ENCODE measurements at places on chromosomes 5 and 9. TPM values are rescaled to one million over a fixed set of nuclear protein-coding genes. Genes with fewer than 3 reads are reported as not detected.

CCL27 gene
- not detected for polyA plus RNA-seq

GRIN3A gene
- polyA plus RNA-seq: 0.80 TPM

IL7R gene
- polyA plus RNA-seq: 11.3 TPM

GRCh38 chr9:135848341-135849047, 58.9 kb downstream of the CAMSAP1 start:
- DNase-seq: no peak
- no peak overlapping the region for H3K4me3 ChIP-seq
- H3K27ac ChIP-seq: no peak overlapping the region

DNA sequence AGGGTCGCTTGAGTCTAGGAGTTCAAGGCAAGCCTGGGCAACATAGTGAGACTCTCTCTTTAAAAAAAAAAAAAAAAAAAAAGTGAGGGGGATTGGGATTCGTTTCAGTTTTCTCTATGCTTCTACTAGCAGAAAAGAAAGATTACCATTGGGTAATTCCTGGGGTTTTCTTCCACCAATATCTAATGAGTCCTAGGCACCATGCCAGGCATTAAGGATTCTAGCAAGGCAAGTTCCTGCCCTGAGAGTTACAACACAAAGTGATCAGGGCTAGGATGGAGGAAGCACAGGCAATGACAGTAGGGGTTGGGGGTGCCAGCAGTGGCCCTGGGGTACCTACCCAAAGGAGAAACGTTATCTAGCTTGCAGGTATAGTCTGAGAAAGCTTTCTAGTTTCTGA, 90.8 kb downstream of the PCDH1 start:
- DNase-seq: no peak
- H3K4me3 ChIP-seq: no peak overlapping the region
- H3K36me3 ChIP-seq: no peaks in the 10 kb centered on the region
- no peak overlapping the region for H3K27ac ChIP-seq

DNA sequence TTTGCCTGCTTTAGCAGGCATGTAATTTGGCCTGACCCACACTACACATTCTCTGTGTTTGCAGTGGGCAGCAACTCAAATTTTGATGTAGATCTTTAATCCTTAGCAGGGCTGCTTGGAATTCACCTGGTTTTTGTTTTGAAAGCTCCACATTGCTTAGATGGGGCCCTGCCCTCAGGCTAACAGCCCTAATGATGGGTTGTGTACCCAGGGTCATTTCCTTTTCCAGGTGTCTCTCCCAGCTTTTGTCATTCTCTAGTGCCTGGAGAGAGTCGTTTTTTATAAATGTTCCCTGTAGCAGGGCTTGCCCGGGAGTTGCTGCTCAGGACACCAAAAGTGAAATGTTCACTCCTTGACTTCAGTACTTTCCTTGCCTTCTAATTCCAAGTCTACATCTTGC, 126.3 kb downstream of the TRIO start:
- no peaks in the 10 kb centered on the region for H3K27me3 ChIP-seq
- peak overlapping the region; percentile 26 for H3K27ac ChIP-seq
- H3K36me3 ChIP-seq: no peaks in the 10 kb centered on the region
- no peak overlapping the region for H3K4me3 ChIP-seq

DNA sequence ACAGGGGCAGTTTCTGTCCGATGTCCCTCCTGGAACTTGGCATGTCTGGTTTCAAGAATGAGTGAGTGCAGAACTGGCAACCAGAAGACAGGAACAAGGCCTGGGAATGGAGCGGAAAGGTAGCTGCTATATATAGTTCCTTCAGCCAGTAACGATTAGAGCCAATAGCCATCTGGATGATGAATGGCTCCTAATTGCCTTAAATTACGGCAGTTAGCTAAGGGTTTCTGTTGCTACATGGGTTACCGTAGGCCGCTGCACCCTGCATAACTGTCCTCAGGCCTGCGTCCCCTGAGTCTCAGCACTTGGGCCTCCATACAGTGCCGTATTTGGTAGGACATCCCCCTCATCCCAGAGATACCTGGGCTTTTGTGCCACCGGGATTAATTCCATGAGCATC, 29.4 kb downstream of the WWC1 start:
- no peaks in the 10 kb centered on the region for H3K36me3 ChIP-seq
- H3K27ac ChIP-seq: no peak overlapping the region
- DNase-seq: no peak
- no peaks in the 10 kb centered on the region for H3K27me3 ChIP-seq

GRCh38 chr5:114419067-114419388, 57.2 kb downstream of the KCNN2 start:
- H3K4me3 ChIP-seq: no peak overlapping the region
- no peaks in the 10 kb centered on the region for H3K4me1 ChIP-seq
- no peak for DNase-seq
- no peaks in the 10 kb centered on the region for H3K27me3 ChIP-seq

DNA sequence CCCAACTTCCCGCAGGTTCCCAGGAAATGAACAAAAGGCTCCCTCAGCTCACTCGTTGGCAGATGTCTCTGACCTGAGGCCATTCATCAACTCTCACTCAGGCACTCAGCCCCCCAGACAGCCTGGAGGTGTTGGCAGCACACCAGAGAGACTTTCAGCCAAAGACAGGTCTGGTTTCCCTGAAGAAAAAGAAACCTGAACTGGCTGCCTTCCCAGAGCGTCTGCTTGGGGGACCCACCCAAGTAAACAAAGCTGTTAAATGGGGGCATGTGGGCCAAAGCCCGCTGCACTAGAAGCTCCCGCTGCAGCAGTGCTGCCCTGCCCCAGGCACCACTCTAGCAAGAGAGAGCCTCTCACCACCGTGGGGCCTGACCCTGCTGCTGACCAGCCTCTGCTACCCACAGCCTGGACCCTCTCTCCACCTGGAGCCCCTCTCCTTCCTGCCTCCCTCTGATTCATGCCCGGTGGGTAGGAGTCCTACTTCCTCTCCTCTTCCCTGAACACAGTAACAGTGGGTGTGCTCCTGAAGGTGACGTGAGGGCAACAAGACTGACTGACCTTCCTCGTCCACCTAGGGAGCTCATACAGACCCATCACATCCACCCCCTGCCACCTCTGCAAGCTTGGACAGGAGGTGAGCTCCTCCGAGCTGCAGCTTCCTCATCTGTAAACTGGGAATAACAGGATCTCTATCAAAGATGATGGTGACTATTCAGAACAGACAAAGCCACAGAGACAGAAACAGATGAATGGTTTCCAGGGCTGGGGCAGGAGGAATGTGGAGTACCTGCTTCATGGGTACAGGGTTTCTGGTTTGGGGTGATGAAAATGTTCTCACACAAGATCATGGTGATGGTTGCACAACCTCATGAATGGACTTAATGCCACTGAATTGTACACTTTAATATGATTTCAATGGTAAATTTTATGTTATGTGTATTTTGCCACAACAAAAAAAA, 31.0 kb upstream of the GABRP start:
- no peaks in the 10 kb centered on the region for H3K27me3 ChIP-seq
- H3K36me3 ChIP-seq: no peaks in the 10 kb centered on the region
- H3K4me1 ChIP-seq: no peaks in the 10 kb centered on the region
- no peak overlapping the region for H3K4me3 ChIP-seq
- DNase-seq: no peak

- no peak overlapping the region for H3K4me3 ChIP-seq
- no peak for DNase-seq
- no peaks in the 10 kb centered on the region for H3K27me3 ChIP-seq
- H3K27ac ChIP-seq: no peak overlapping the region
Observed at GRCh38 chr9:107945493-107945892, 455.9 kb upstream of the KLF4 start.

DNA sequence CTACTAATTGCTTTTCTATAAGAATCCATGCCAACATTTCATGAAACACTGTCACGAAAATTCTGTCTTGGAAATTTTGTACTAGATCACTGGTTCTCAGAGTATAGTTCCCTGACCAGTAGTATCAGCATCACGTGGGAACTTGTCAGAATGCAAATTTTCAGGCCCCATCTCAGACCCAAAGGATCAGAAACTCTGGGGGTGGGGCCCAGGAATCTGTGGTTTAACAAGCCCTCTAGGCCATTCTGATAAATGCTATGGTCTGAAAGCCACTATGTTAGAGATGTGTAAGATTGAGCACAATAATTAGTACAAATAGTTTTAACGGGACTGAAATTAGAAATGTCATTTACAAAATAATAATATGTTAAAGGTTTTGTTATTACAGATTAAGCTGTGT, 615.7 kb upstream of the ARRDC3 start:
- no peaks in the 10 kb centered on the region for H3K4me1 ChIP-seq
- no peak overlapping the region for H3K27ac ChIP-seq
- H3K4me3 ChIP-seq: no peak overlapping the region

- H3K27ac ChIP-seq: no peak overlapping the region
- H3K4me3 ChIP-seq: no peak overlapping the region
Observed at GRCh38 chr5:17679597-17680203, 45.4 kb downstream of the TAF11L14 start.

DNA sequence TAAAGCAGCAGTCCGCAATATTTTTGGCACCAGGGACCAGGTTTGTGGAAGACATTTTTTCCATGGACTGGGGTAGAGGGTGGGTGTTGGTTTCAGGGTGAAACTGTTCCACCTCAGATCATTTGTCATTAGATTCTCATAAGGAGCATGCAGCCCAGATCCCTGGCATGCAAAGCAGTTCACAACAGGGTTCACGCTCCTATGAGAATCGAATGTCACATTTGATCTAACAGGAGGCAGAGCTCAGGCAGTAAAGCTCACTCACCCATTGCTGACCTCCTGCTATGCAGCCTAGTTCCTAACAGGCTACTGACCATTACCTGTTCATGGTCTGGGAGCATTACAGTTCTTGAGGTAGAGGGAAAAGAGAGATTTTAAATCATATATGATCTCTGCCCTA, 241.5 kb upstream of the COX7C start:
- no peaks in the 10 kb centered on the region for H3K4me1 ChIP-seq
- DNase-seq: no peak

Data from ovary (tissue), 10 donors.